NCI-H1436 treated with DMSO at 0.1 percent for 48 hours (cell line): ENCODE measurements at places on chromosomes 7 and 10.
A peak's percentile ranks its signal among the peaks of the same experiment; 100 is the strongest.

- DNase-seq, result no peak
These were observed 80.7 kb upstream of the EMX2 start for GRCh38 chr10:117461766-117462423.

GRCh38 chr10:80154626-80154977 lies 22.1 kb downstream of the PLAC9 start:
- DNase-seq, result no peak

- DNase-seq, result no peak
These were observed 701.4 kb upstream of the COBL start for GRCh38 chr7:52017802-52018679.

GRCh38 chr7:19110026-19110730 lies 7.3 kb downstream of the TWIST1 start:
- no peak for DNase-seq

DNA sequence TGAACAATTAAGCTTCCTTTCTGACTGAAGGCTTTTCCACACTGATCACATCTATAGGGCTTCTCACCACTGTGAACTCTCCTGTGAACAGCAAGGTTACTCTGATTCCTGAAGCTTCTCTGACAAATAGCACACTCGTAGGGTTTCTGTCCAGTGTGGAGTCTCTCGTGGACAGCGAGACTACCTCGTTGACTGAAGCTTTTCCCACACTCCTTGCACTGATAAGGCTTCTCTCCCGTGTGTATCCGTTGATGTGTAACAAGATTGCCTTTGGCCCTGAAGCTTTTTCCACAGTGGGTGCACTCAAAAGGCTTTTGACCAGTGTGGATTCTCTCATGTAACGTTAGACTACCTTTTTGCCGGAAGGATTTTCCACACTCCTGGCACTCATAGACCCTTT lies 4.4 kb downstream of the ZNF32 start:
- DNase-seq, result no peak

DNA sequence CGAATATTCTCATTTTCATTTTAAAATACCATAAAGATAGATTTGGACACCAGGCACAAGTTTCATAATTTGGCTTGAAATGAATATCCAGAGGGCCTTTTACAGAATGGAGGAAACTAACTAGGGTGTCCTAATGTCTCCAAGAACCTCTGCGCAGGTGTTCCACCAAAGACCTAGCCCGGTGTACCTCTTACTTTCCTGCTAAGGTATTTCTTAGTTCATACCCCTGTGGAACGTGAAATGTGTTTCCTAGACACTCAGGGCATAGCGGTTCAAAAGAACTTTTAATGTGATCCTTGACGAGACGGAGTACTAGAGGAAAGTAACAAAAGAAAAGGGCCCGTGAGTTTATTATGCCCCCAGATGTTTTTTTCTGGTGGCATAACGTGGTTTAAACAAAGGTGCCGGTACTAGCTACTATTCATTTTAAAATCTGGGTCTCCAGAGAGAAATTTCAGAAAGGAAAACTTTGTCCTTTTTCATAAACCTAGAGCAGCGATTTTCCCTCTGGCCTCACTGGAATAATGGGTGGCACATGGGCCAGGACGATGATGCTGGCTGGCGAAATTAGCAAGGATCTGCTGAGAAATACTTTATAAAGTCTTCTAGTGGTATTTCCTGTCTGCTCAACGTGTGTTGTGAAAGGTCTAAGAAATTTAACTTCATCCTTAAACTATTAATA lies 1.4 kb downstream of the APBB1IP start:
- no peak for DNase-seq

DNA sequence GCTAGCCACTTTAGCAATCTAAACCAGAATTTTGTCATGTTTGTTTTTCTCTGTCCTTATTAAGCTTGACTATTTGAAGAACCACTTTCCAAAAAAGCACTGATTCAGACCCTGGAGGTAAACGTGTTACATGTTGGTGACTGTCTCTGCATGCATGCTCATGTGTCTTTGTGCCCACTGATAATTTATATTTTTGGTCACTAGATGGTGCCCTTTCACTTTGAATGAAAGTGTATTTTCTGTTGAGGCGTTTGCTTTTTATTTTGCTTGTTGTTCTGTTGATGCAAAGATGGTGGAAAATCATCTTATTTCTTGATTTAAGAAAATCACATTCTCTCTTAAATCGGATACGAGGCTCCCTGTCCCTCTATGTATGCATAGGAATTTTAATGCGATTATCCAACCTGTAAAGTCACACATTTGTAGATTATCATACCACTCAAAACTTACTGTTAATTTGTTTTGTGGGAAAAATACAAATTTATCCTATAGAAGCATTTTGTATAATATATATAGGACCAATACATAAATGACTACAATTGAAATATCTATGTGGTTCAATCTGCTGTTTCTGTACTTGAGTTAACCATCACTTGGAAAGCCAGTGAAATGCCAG lies 269.3 kb downstream of the BICC1 start:
- peak; percentile 22 for DNase-seq

- no peak for DNase-seq
These were observed 390.3 kb downstream of the KCNMA1 start for GRCh38 chr10:77247031-77247990.

DNA sequence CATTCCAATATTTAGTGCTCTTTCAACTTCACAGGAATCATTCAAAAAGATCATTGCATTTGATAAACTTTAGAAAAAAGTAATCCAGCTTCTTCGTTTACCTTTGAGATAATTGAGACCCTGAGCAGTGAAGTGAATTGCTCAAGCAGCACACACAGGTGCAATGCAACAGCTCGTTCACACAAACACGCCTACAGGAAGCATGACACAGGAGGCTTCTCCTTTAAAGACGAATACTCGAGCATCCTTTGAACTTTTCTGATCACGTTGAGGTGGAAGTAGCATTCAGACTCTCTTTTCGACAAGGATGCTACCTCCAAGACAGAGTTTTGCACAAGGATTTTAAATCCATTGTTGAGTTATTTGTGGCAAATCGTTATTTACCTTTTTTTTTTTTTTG lies 18.0 kb upstream of the RSU1 start:
- no peak for DNase-seq

GRCh38 chr10:76869931-76870330 lies 767.7 kb downstream of the KCNMA1 start:
- no peak for DNase-seq

- no peak for DNase-seq
These were observed 361 bp upstream of the PLXDC2 start for GRCh38 chr10:19815731-19816410.

DNA sequence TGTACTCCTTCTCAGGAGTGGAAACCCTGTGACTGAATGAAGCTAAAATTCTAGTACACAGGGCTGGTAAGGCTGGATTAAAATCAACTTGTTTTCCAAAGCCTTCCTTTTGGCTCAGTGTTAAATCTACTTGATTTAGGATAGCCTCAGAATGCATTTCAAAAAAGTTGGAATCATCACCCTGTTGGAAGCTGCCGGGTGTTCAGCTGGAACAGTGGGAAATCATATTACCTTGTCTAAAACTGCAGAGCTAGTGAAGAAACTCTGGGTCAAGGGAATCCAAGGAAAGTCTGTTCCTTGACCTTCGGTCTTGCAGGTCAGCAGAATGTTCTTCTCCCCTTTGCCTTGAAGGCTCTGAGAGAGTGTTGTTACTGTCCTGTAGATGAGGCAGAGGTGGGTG lies 252.1 kb upstream of the INHBA start:
- DNase-seq, result no peak

DNA sequence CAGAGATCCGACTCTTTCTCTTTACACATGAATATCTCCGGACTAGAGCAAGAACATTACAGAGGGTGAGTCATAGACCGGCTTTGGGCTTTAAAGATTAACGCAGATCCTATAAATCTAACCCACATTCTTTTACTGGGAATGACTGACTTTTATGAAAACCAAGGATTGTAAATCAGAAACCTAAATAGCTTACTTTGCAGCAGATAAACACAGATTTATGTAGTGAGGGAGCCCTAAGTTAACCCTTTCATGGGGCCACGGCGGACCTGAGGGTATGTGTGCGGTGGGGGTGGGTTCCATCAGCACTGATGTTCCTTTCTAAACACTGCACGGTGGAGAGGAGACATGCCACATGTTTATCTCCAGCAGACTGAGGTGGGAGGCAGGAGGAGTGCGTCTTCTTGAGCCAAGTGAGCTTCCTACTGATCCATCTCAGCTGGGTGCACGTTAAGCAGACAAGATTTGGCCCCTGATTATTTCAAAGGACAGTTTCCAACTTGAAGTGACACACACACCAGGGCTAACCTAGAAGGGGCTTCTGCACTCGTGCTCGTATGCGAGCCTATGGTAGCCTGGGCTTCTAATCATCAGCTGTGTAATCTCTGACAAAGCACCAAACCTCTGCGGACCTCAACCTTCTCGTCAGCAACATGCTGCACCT lies 127.6 kb downstream of the WDR11 start:
- no peak for DNase-seq

- no peak for DNase-seq
These were observed 50.1 kb downstream of the LANCL2 start for GRCh38 chr7:55415173-55415778.

DNA sequence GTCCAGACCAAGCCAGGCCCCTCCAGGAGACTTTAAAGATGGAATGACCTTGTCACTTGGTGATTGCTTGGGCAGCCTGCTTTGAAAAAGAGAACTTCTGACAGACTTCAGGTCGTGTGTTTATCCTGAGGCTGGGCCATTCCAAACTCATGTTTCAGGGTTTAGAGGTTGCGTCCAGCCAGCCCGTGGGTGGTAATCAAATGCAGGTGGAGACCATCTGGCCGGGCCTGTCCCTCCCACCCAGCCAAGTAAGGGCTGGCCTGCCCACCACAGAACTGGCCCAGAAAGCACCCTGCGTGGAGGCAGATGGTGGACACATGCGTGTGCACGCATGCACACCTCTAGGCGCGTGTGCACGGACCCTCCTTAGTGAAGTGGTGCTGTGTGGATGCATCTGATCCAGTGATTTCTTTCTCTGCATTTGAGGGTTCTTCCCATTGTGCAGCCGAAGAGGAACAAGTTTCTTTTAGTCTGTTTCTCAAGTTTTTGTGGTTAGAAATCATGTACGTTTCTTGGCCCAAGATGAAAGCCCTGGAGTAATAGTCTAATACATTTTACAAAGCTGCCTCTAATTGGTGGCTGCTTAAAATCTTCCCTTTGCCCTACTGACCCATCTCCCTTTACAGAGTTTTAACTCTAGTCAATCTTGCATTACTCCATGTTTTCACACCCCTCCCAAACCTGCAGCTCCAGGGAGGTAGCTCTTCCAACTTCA lies 43.0 kb downstream of the SUFU start:
- DNase-seq, result no peak

GRCh38 chr7:70349819-70350218 lies 751.5 kb downstream of the AUTS2 start:
- DNase-seq, result no peak

DNA sequence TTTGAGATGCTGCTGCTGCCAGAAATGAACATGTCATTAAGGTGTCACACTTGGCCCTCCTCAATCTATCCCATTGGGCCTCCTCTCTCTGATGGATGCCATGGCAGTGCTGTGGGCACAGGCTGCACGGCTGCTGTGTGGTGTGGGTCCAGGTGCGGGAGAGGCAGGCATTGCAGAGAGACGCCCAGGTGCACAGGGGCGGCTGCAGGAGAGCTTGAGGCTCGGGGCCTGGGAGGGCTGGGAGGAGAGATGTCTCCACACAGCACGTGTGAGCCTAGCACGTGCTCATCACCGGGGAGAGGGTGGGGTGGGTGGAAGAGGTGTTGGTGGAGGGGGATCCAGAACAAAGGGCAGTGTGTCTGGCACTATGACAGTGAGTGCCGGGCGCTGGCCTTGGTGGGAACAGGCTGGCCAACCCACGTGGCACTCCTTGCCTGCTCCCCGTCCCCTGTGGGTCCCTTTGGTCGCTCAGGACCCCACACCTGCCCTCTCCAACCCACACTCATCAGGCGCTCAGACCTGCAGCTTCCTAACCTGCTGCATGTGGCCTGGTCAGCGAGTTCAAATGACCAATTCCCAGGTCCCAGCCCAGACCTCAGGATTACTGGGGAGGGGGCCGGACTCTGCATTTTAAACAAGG lies 39.9 kb upstream of the BNIP3 start:
- DNase-seq, result no peak

GRCh38 chr7:69122953-69123352 lies 475.3 kb upstream of the AUTS2 start:
- no peak for DNase-seq

DNA sequence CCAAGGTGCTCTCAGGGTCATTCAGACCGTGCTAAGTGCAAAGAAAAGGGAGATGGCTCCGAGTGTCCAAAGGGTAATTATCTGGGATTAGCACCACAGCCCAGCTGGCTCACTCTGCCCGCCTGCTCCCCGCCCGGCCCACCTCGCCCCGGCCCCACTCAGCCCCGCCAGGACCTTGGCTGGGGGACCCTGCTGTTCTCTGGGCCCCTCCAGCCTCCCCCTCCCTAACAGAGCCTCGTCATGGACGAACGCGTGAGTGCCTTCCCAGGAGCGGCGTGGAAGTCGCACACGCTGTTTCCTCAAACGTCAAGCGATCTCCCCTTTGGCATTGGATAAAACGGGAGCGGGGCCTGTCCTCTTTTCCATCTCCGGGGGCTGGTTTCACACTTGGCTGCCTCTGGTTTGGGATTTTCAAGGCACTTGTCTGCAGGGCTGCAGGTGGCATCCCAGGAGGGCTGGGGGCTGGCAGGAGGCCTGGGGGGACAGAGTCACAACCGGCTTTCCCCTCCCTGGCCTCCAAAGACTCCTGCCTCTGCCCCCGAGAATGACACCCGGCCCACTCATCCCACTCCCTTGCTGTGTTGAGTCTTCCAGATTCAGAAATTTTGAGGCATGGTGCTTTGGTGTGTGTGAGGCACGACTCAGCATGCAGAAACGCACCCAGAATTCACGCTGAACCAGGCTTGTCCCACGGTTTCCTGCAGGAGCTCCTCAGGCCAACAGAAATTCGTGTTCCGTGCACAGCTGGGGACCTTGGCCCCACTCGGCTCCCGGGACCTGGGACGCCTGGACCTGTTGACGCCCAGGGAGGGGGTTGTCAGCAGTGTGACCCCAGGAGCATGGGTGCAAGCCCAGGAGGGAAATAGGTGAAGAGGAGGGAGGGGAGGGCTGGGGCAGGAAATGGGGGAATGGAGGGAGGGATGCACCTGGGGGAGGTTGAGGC lies 110.0 kb downstream of the PDGFA start:
- no peak for DNase-seq

GRCh38 chr7:69790977-69791724 lies 192.9 kb downstream of the AUTS2 start:
- peak; percentile 25 for DNase-seq
